ENCODE measurements at places on chromosomes 12 and 14.
A peak's percentile ranks its signal among the peaks of the same experiment; 100 is the strongest.

DNA sequence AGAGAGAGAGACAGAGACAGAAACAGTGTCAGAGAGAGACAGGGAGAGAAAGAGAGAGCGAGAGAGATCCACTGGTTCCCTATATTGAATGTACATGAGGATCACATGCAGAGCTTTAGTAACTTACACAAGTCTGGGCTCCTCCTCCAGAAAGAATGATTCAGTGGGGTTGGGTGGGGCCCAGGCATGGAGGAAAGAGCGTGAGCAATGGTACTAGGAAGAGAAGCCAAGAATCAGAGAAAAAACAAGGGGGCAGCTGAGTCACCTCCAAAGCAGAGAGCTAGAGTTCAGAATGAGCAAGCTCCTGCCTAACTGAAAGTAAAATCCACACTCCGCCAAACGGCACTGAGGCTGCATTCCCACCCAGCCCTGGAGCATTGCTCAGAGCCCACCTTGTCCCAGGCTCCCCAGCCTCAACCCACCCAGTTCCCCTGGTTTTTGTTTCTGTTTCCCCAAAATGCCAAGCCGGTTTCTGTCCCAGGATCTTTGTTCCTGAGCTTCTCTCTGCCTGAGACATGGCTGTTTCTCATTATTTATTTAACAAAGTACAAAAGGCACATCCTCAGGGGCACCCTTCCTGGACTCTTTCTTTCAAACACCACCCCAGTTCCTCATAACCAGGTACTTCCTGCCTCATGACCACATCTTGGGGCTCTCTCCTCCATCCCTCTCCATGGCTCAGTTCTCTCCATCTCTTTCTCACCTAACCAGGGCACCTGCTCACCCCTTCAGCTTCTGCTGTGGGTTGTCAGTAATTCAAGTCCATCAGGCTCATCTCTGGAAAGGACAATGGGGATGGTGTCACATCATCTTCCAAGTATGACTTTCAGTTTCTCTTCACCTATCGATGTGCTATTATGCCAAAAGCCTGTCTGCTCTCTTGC lies 670.3 kb upstream of the TBX3 start:
- DNase-seq, result peak; percentile 95

GRCh38 chr14:101498526-101498860 lies 62.8 kb upstream of the DIO3 start:
- no peak for DNase-seq

GRCh38 chr12:45122768-45123380 lies 72.0 kb upstream of the DBX2 start:
- DNase-seq, result peak; percentile 1

DNA sequence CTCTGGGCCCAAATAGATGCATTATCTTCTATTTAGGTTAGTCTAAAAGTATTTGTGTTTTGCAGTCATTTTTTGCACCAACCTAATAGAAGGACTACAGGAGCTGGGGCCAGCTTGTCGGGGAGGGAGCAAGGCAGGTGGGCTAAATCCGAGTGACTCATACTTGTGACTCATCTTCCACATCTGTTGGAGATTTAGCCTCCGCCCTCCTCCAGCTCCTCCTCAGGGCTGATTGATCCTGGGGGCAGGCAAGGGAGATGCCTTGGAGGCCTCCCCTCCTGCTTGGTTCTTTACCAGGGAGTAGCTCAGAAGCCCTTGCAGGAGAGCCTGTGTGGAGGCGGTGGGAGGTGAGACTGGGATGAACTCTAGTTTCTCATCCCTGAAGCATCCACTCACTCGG lies 27.9 kb downstream of the RHOF start:
- peak; percentile 83 for DNase-seq

- no peak for DNase-seq
Measured at GRCh38 chr12:101779200-101779599, 39.9 kb upstream of the SYCP3 start.

GRCh38 chr12:64997858-64998257 lies 123.2 kb downstream of the WIF1 start:
- DNase-seq, result no peak

DNA sequence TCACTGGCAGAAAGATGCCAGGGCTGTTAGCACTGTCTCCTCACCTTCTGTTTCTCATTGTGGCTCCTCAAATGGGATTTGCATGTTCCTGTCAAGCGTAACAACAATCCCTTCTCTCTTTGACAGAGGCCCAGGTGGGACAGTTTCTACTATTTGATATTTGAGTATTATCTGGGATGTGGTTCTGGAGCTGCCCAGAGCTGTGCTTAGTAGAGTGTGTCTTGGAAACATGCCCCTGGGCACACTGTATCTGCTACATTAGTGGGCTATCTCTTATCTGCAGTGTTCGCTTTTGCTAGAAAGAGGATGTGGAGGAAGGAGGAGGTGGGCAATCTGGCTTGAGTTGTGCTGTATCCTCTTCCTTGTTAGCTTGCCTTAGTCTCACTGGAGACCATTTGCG lies 3.8 kb upstream of the ACADS start:
- DNase-seq, result no peak

GRCh38 chr14:22801716-22802115 lies 13.5 kb downstream of the SLC7A7 start:
- no peak for DNase-seq

DNA sequence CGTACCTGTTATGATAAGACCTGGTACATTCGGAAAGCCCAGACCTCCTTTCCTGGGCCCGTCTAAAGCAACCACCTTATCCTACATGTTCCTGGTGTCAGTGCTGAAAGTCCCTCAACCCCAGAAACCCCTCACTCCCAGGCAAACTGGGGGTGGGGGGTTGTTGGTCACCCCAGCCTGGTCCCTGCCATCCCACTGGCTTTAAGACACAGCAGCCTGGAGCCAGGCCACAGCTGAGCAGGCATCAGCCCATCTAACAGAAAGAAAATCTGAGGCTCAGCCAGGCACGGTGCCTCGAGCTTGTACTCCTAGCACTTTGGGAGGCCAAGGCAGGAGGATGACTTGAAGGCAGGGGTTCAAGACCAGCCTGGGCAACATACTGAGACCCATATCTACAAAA lies 4.5 kb downstream of the SELPLG start:
- no peak for DNase-seq

- DNase-seq, result no peak
Measured at GRCh38 chr14:49494836-49495235, 91.3 kb downstream of the RPS29 start.

GRCh38 chr14:35296545-35296944 lies 4.4 kb downstream of the PSMA6 start:
- no peak for DNase-seq

GRCh38 chr14:58808828-58809227 lies 171.1 kb downstream of the DACT1 start:
- DNase-seq, result no peak

- DNase-seq, result no peak
Measured at GRCh38 chr12:6276956-6277620, 33.4 kb upstream of the PLEKHG6 start.

GRCh38 chr14:59221568-59221967 lies 33.1 kb downstream of the DAAM1 start:
- DNase-seq, result no peak

DNA sequence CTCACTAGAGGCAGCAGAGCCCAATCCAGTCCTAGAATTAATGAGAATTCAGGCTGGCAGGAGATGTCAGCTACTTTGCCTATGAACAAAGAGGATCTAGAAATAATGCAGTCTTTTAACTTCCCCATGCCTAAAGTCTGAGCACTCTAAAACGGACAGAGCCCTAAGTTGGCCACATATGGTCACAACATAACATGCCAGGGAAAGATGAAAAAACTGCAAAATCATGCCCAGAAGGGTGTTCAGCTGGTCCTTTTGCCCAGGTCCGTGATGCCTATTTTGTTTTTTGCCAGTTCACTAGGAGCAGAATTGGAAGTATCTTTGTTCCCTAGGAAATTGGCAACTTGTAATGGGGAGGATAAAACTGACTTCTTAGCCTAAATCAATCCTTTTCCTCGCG lies 20.3 kb upstream of the LMNTD1 start:
- DNase-seq, result no peak

GRCh38 chr12:85060916-85061315 lies 24.8 kb downstream of the LRRIQ1 start:
- no peak for DNase-seq

GRCh38 chr14:28294834-28295440 lies 471.6 kb upstream of the FOXG1 start:
- peak; percentile 20 for DNase-seq

DNA sequence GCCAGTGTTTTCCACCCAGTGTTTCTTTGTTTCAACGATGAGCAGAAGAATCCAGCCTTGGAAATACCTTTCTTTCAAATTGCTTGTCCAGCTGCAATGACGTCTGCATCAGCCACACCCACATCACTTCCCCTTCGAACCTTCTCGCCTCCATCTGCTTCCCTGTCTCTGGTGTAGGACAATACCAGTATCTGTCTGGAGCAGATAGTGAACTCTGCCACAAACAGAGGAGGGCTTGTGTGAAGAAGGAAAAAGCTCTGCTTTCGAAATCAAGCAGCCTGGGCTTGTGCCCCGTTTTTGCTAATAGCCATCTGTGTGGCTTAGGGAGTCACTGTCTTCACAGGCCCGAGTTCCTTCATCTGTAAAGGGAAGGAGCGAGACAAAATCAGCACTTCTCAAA lies 415.4 kb downstream of the ZFP36L1 start:
- no peak for DNase-seq

GRCh38 chr12:57770734-57771133 lies 1.2 kb downstream of the METTL1 start:
- DNase-seq, result no peak

DNA sequence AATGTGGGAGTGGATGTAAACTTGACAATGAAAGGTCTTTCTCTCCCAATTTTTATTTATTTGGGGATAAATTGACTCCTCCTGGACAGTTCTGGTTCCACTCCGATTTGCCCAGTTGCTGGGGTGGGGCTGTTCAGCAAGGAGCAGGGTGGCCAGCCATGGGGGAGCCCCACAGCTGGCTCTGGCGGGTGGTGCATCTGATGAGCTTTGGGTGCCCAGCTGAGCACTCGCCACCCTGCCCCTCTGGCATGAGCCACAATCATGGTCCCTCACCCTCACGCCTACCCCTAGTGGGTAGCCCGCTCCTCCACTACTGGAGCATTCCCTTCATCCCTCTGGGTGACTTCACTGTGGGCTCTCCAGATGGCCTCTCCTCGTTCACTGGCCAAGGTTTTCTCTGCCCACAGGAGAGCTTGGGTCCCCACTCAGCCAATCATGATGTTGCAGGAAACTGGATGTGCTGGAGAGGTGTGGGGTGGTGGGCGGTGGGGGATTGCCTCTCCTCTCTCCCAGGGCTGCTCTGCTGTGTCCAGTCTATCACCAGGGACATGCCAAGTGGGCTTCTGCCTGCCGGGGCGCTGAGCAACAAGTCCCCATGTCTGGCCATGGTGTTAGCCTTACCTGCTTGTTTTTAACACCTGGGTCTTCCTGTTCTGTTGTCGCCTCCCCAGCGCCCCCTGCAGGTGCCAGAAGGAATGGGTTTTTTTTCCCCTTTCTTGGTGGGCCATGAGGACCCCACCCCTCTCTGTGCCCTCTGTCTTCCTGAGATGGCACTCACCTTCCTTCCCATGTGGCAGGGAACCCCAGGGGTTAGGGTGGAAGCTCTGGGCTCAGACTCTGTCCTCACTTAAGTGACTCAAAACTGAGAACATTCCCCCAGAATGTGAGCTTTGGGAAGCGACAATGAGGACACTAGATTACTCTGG lies 3.4 kb downstream of the CYP46A1 start:
- DNase-seq, result no peak

DNA sequence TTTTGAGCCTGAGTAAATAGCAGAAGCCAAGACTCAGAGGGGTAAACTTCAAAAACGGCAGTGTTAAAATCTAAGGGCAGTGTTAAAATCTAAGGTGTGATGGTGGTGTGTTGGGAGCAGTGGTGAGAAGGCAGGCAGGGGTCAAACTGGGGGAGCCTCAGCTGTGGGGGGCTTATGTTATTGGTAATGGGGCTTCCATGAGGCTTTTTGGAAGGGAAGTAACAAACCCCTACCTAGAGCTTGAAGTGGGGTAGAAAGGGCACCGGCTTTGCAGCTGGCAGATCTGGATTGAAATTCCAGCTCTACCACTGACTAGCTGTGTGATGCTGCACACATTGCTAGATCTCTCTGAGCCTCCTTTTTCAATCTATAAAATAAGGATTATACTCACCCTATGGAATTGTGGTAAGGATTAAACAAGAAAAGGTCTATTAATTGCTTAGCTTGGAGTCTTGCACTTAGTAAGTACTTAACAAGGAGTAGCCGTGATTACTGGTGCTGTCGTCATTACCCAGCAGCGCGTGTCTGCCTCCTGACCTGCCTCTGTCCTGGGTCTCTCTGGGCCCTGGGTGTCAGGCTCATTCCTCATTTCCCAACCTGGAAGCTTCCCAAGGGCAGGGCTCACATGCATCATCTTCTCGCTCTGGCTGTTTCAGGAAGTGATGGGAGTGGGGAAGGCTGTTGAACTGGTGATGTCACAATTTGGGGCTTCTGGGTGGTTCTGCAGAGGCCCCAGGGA lies 18.5 kb upstream of the KRT80 start:
- DNase-seq, result peak; percentile 45

DNA sequence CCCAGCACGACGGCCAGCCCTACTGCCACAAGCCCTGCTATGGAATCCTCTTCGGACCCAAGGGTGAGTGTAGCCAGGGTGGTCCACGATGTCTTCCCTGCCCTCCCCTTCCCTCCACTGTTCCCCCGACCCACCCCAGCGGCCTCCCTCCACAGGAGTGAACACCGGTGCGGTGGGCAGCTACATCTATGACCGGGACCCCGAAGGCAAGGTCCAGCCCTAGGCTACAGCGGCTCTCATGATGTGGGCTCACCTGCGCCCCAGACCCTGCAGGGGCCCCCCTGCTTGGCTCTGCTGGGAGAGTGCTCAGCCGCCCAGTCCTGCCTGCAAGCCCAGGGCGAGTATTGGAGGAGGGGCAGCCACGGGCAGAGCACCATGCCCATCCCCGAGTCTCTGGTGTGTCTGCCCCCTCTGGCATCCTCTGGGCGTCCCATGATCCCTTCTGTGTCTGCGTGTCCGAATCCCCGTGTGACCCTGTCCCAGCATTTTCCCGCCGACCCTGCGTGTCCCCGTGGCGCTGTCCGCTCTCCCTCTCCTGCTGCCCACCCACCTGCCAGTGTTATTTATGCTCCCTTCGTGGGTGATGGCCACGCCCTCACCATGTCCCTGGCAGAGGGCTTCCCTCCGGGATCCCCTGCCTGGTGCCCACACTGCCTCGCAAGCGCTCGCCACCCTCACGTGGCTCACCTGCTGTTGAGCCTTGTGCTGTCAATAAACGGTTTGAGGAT lies 5.0 kb downstream of the CRIP2 start:
- no peak for DNase-seq

GRCh38 chr14:25848601-25849000 lies 749.2 kb downstream of the NOVA1 start:
- no peak for DNase-seq

GRCh38 chr14:97878727-97879126 lies 1081.5 kb downstream of the VRK1 start:
- peak; percentile 64 for DNase-seq

GRCh38 chr14:23478109-23478759 lies 8.7 kb downstream of the NGDN start:
- peak; percentile 37 for DNase-seq

- DNase-seq, result no peak
Measured at GRCh38 chr14:105251920-105252319, 3.6 kb downstream of the BTBD6 start.

- DNase-seq, result no peak
Measured at GRCh38 chr14:105918496-105919262, 392.3 kb downstream of the TMEM121 start.
